ENCODE measurements at places on chromosomes 11 and 22.

DNA sequence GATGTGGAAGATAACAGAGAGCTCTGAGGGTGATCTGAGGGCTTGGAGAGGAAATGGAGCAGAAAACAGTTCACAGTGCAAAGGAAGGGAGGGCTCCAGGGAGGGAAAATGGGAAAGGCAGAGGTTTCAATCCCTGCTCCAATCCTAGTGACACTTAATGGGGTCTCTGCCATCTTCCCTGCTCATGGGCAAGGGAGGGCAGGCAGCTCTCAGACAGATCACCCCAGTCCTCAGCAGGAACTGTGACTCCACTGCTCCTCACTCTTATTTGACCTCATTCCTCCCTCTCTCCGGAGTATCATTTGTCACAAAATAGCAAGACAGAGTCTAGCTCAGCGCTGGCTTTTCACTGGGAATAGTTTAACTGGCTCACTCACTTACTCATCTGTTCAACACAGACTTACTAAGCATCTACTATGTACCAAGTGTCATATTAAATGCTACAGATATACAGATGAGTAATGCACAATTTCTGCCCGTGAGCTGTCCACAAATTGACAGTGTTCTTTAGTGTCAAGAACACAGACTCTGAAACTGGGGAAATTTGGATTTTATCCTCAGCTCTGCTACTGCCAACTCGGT lies 817.4 kb downstream of the OPCML start:
- DNase-seq = no peak

- no peak for DNase-seq
Observed at GRCh38 chr11:94751786-94752185, 16.4 kb upstream of the AMOTL1 start.

GRCh38 chr22:50443801-50444625 lies 30.8 kb downstream of the SBF1 start:
- no peak for DNase-seq

GRCh38 chr11:126702987-126703386 lies 297.6 kb downstream of the KIRREL3 start:
- DNase-seq = no peak

DNA sequence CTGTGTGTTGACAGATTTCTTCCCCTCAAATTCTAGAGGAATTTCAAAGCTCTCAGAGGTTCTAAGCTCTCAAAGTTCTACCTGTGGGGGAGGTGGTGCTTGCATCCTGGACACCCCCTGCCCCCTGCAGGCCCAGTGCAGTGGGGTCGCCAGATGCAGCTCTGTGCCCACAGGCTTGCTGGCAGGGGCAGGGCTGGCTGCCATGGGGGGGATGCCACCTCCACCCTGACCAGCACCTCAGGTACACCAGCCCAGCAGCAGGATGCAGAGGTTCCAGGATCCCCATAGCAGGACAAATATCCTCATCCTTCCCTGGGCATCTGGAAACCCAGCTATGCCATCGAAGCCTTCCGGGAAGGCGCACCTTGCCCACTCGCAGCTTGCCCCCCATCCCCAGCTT lies 91.1 kb downstream of the BRD1 start:
- DNase-seq = no peak

- no peak for DNase-seq
Observed at GRCh38 chr11:15555161-15555560, 440.4 kb downstream of the INSC start.

- no peak for DNase-seq
Observed at GRCh38 chr11:102497061-102497460, 33.5 kb downstream of the MMP7 start.

DNA sequence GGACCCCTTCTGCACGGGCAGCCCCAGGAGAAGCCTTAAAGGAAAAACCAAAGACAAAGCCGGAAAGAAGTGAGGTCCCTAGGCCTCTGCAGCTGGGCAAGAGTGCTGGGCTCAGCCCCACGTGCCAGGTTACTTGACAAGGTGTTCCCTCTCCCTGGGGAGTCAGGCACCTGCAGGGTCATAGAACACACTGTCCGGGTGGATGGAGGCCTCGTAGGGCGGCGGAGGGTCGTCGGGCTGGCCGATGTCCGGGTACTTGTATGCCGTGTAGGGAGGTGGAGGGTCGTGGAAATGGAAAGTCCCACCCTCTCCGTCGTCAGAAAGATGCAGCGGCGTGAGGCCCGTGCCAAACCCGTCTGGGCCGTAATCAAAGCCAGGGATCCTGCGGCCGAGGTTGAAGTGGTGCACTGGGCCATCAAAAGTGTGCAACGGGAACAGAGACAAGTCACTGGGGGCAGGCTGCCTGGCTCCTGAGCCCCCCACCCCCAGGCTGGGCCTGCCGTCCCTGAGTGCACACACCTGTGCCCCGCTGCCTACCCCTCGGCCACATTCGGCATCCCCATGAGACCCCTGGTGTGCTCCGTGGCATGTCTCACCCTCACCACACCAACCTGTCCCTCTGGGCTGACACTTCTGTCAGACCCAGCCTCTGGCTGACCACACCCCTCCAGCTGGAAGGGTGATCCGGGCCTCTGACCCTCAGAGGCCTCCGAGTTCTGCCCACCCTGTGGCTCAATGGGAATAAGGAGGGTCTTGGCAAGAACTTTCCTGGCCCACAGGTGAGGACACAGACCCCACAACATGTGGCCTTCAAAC lies 81.1 kb downstream of the DGCR2 start:
- no peak for DNase-seq

DNA sequence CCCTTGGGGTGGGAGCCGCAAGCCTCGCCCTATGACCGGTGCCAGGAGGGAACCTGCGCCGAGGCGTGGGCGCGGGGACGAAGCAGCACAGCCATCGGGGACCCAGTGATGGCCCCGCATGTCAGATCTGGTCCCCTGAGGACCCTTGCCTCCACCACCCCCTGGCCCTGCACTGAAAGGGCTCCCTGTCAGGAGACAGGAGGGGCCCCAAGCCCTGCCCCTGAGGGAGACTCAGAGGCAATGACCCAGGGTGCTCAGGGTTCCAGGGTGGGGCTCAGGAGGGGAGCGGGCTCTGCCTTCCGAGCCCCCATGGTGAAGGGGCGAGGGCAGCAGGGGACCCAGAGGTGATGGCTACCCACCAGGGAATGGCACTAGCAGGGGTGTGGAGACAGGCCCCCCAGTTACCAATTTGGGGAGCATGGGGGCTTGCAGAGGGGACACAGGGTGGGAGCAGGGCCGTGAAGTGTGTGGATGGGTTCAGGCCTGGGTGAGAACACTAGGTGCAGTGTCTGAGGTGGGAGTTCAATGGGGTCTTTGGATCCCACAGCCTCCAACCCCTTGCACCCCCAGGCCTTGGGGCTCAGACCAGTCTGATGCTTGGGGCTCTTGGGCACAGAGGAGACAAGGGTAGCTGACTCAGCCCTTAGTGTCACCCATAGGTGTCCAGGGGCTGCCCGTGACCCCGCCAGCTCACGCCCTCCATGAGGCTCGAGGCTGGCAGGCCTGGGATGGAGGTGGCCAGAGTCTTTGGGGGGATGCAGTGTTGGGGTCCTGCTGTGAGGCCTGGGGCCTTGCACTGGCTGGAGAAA lies 499 bp downstream of the LRRC56 start:
- DNase-seq = no peak

DNA sequence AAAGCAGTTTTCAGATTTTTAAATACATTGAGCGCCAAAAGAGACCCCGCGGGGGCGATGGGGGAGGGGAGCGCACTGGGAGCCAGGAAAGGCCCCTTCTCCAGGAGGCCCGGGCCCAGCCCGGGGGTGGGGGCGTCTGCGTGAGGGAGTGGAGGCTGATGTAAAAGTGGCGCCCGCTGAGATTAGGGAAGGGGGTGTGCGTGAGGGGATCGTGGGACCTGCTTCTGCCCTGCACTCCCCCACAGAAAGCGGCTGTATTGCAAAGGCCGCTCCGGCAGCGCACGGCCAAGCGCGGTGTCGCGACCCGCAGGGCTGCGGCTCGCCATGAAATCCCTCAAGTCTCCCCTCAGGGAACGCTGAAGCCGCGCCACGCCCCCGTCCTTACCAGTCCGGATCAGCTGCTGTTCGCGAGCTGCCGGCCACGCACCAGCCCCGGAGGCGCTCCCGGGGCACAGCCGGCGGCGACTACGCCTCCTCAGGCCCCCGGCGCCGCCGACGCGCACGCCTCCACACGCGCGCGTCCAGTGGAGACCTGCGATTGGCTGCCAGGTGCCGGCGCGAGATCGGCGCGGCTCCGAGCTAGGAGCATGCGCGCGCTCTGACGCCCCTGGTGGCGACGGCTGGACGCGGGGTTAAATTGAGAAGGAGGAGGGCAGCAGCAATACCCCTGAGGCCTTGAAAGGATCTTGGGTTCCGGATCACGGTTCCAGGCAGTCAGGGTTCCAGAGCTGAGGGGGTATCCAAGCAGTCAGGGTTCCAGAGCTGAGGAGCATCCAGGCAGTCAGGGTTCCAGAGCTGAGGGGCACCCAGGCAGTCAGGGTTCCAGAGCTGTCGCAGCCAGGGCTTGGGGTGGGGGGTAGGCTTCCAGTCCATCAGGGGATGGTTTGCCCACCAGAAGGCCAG lies at the start of gene ZNF280B:
ZNF280B (minus strand) TSS at position 469 of the 903 bp plus-strand sequence. CDS start 19,344 bp downstream, outside the sequence.
- DNase-seq = peak; percentile 33

DNA sequence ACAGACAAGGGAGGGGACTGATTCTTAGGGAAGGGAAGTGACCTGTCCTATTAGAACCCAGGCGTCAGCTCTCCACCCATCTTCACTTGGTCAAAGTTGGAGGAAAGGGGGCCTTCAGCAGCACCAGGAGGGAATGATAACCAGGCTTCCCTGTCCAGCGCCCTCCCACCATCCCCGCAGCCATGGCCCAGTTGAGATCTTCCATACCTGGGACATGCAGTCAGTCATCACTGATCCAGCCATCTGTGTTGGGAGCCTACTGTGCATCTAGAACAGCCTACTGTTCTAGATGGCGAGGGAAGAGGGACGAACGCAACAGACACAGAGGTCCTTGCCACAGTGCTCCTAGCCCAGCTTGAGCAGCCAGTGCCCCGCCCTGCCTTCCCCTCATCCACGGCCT lies 40.6 kb downstream of the PDGFB start:
- DNase-seq = no peak

DNA sequence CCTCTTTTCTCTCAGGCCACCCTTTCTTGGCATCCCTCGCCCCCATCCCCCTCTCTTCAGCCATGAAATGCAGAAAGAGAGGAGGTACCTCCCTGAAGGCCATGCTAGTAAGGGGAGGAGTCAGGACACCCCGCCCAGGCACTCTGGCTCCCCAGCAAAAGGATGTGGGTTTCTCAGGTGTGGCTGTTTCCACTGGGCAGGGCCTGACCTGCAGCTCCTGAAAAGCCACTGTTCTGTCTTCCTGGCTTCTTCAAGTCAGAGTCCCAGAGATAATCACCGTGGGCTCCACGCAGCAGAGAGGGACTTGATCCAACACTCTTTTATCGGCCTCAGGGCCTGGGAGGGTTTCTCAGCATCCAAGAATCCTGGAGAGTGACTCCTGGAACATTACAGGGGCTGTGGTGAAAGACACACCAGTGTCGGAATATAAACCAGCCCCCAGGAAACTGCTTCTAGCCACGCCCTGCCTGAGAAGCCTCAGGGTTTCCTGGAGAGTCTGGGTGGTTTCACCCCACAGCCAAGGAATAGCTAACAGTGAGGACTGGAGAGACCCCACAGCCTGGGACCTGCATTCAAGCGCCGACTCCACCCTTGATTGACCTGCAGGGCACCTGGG lies 45.7 kb upstream of the TSPAN18 start:
- DNase-seq = no peak

GRCh38 chr11:827897-828192 lies at the start of gene CRACR2B:
Gene CRACR2B (plus strand): TSS chr11:827919. CDS start chr11:828608, 689 bp downstream.
- no peak for DNase-seq

DNA sequence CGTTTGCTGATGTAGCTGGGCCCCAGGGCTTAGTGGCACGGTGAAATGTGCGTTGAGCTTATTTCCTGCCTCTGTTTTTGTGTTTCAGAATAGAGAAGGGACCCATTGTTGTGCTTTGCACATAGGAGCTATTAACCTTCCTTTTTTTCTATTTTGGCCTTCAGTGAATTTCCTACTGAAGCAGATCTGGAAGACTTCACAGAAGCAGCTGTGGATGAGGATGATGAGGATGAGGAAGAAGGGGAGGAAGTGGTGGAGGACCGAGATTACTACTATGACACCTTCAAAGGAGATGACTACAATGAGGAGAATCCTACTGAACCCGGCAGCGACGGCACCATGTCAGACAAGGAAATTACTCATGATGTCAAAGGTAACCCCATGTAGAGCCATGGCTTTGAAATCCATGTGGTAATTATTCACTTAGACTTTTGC lies 37.4 kb upstream of the ST14 start:
- no peak for DNase-seq
